ENCODE measurements at places on chromosomes 5 and 9.

DNA sequence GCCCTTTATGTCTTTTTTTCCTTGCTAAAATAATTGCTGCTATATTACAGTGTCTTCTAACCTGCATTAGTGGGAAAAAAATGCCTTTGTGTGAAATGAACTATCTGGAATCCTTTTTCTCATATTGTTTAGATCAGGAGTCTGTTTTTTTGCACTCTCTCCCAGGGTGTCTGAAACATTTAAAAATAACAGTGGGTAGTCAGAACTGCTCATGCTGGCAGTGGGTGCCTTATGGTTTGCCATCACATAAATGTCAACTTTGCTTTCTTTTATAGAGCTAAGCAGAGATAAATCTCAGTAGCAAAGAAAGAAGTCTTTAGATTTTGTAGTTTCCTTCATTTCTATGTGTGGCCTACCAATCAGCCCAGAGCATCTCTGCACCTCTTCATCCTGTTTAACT is 347.8 kb upstream of the RGMB start:
- no peak overlapping the region for H3K27ac ChIP-seq
- no peaks in the 10 kb centered on the region for H3K27me3 ChIP-seq
- H3K36me3 ChIP-seq = no peaks in the 10 kb centered on the region
- ATAC-seq = no peak
- no peaks in the 10 kb centered on the region for H3K4me1 ChIP-seq
- no peak overlapping the region for H3K4me3 ChIP-seq

DNA sequence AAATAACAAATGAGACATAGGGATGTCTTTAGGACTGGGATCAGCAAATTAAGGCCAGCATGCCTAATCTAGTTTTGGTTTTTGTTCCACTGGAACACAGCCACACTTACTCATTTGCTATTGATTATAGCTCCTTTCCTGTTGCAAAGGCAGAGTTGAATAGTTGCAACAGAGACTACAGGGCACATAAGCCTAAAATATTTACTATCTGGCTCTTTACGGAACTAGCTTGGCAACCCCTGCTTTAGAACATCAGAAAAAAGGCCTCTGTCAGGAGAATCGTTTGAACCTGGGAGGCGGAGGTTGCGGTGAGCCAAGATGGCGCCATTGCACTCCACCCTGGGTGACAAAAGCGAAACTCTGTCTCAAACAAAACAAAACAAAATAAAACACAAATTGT is 384.8 kb downstream of the ELAVL2 start:
- H3K27me3 ChIP-seq = no peaks in the 10 kb centered on the region
- H3K4me1 ChIP-seq = no peaks in the 10 kb centered on the region
- no peak overlapping the region for H3K27ac ChIP-seq
- H3K4me3 ChIP-seq = no peak overlapping the region

GRCh38 chr9:131500939-131501541 is 1.7 kb upstream of the POMT1 start:
- no peaks in the 10 kb centered on the region for H3K27me3 ChIP-seq
- peak overlapping the region; percentile 93 for H3K4me3 ChIP-seq
- H3K27ac ChIP-seq = peak overlapping the region; percentile 95
- peaks cover 70% of the 10 kb centered on the region for H3K36me3 ChIP-seq
- H3K4me1 ChIP-seq = peaks cover 32% of the 10 kb centered on the region

DNA sequence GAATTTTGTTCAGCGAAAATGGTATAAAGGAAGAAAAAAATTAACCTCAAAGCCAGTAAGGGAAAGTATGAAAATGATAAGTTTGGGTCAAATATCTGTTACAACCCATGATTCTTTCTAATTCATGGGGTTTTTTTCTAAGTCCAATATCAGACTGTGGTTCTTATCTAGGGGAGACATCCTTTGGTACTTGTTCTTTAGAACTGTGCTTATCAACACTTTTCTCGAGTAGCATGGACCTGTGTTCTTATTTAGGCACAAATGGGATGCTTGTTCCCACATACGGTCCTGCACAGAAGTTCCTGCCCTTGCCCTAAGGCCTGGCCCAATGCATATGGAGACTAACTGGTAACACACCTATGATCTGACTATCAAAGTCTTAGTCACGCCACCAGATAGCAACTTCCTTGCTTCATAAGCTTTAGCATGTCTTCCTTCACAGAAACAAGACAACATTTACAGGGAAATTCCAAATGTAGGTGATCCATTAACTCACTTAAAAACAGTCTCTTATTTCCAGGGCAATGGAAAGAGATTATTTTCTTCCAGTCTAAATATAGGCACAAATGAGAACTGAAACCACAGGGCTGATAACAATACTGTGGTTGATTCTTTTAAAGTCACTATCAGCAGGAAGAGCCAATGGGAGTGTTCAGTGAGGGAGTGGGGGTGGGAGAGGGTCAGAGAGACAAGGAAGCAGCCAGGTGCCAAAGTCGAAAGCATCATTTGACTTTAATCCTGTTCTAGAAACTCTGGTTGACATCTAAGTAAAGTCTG is 268.8 kb upstream of the ANKRD55 start:
- no peaks in the 10 kb centered on the region for H3K27me3 ChIP-seq
- H3K27ac ChIP-seq = peak overlapping the region; percentile 9
- peak overlapping the region; percentile 21 for H3K4me3 ChIP-seq
- ATAC-seq = peak; percentile 72

- H3K36me3 ChIP-seq = peaks cover 44% of the 10 kb centered on the region
- H3K4me1 ChIP-seq = peaks cover 7% of the 10 kb centered on the region
- no peak overlapping the region for H3K4me3 ChIP-seq
- peak; percentile 86 for ATAC-seq
- H3K27me3 ChIP-seq = no peaks in the 10 kb centered on the region
These were observed 50.4 kb upstream of the CKMT2 start for GRCh38 chr5:81182396-81183390.

DNA sequence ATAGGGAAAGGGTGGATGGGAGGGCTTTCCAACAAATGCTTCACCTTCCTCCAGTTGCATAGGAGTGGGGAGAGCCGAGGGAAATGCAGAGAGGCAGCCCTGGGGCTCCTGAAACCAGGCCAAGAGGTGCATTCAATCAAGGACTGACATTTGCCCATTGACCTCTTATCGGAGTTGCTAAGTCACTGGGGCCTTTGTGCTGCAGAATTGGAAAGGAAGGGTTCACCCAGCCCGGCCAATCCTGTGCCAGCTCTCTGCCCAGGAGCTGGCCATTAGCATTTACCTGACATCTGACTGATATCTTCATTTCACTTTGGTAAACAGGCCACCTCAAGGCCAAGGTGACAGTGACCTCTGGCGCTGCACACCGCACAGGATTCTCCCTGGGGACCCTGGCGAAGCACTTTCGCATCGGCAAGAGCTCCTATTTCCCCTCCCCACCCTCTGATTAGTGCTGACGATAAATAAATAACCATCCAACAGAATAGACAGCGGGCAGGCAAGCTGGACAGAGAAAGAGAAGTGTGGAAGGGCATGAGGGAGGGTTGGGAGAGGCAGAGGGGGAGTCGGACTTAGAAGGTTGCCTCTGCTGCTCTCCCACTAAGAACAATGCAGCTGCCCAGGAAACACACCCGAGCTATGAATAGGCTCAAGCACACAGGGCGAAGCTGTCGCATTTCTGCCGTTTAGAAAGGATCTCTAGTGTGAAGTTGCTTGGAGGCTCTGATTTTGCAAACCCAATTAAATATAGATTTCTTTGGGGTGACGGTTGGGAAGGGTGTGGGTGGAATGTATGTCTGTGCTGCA is 57.0 kb upstream of the BOD1 start:
- no peaks in the 10 kb centered on the region for H3K36me3 ChIP-seq
- no peaks in the 10 kb centered on the region for H3K4me1 ChIP-seq
- no peak overlapping the region for H3K4me3 ChIP-seq
- H3K27me3 ChIP-seq = peaks cover 7% of the 10 kb centered on the region

- no peaks in the 10 kb centered on the region for H3K4me1 ChIP-seq
- no peaks in the 10 kb centered on the region for H3K36me3 ChIP-seq
- no peak overlapping the region for H3K27ac ChIP-seq
- H3K4me3 ChIP-seq = no peak overlapping the region
- no peak for ATAC-seq
- H3K27me3 ChIP-seq = peaks cover 4% of the 10 kb centered on the region
These were observed 23.9 kb upstream of the PPP2CA start for GRCh38 chr5:134249469-134250379.

GRCh38 chr9:111821006-111821528 is 26.3 kb upstream of the SHOC1 start:
- no peaks in the 10 kb centered on the region for H3K36me3 ChIP-seq
- ATAC-seq = no peak
- H3K4me3 ChIP-seq = no peak overlapping the region
- H3K27me3 ChIP-seq = no peaks in the 10 kb centered on the region
- H3K4me1 ChIP-seq = no peaks in the 10 kb centered on the region

DNA sequence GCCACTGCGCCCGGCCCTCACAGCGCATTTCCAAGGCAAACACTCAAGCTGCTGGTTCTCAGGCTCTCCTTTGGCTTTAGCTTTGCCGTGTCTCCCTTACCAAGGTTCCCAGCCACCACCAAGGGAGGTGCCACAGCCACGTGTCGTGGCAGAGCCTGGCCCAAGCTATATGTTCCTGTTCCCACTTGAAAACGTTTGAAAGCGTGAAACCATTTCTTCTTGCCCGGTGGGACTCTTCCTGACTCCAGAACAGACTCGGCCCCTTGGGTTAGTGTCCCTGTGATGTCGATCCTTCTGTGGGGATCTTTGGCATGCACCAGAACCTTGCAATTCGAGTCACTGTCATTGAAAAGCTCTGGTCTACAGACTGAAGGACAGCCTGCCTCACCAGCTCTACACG is 147.9 kb downstream of the HSD17B3 start:
- H3K27me3 ChIP-seq = peaks cover 21% of the 10 kb centered on the region
- no peaks in the 10 kb centered on the region for H3K36me3 ChIP-seq
- ATAC-seq = no peak
- H3K4me3 ChIP-seq = no peak overlapping the region
- H3K4me1 ChIP-seq = peaks cover 11% of the 10 kb centered on the region

- ATAC-seq = no peak
- H3K36me3 ChIP-seq = no peaks in the 10 kb centered on the region
- no peak overlapping the region for H3K27ac ChIP-seq
- H3K4me1 ChIP-seq = no peaks in the 10 kb centered on the region
- H3K27me3 ChIP-seq = no peaks in the 10 kb centered on the region
These were observed 23.9 kb downstream of the RORB start for GRCh38 chr9:74521009-74521408.

GRCh38 chr5:167207081-167207480 is 1084.4 kb upstream of the WWC1 start:
- H3K27me3 ChIP-seq = no peaks in the 10 kb centered on the region
- no peaks in the 10 kb centered on the region for H3K36me3 ChIP-seq
- no peak overlapping the region for H3K27ac ChIP-seq
- no peak overlapping the region for H3K4me3 ChIP-seq
- H3K4me1 ChIP-seq = no peaks in the 10 kb centered on the region

DNA sequence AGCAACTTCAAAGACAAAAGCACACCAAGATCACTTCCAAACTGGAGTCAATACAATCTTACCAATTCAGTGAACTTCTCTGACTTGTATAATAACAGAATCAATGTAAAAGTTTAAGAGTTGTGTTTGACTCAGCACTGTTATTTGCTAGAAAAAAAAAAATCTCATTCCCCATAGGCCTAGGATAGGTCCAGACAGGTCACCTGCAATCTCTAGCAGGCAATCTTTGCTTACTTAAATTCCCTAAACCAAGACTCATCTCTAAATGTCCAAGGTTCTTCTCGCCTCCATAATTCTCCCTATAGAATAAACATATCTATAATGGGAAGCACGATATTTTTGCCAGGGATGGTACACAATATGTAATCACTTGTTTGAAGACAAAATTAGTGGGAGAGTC is 2.5 kb downstream of the FAM169A start:
- H3K4me3 ChIP-seq = peak overlapping the region; percentile 15
- no peaks in the 10 kb centered on the region for H3K27me3 ChIP-seq
- peaks cover 31% of the 10 kb centered on the region for H3K4me1 ChIP-seq
- no peak overlapping the region for H3K27ac ChIP-seq

DNA sequence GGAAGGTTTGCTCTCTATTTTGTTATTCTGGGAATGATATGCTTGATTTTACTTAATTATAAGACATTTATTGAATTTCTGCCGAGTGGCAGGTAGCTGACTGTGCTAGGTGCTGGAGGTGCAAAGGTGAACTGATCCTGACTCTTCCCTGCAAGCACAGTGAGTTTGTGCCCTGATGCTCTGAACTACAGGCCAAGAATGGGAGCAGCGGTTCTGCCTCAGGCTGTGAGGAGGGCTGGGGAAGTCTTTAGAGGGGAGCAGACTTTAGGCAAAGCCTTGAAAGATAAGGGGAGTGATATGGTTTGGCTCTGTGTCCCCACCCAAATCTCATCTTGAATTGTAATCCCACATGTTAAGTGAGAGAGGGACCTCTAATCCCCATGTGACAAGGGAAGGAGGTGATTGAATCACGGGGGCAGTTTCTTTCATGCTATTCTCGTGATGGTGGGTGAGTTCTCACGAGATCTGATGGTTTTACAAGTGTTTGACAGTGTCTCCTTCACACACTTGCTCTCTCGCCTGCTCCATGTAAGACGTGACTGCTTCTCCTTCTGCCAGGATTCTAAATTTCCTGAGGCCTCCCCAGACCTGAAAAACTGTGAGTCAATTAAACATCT is 73.1 kb downstream of the NDFIP1 start:
- ATAC-seq = no peak
- no peak overlapping the region for H3K4me3 ChIP-seq
- H3K27me3 ChIP-seq = no peaks in the 10 kb centered on the region
- no peaks in the 10 kb centered on the region for H3K4me1 ChIP-seq
- no peaks in the 10 kb centered on the region for H3K36me3 ChIP-seq

GRCh38 chr5:144433893-144434292 is 263.2 kb downstream of the KCTD16 start:
- H3K27ac ChIP-seq = no peak overlapping the region
- no peaks in the 10 kb centered on the region for H3K4me1 ChIP-seq
- H3K36me3 ChIP-seq = no peaks in the 10 kb centered on the region
- no peak for ATAC-seq

DNA sequence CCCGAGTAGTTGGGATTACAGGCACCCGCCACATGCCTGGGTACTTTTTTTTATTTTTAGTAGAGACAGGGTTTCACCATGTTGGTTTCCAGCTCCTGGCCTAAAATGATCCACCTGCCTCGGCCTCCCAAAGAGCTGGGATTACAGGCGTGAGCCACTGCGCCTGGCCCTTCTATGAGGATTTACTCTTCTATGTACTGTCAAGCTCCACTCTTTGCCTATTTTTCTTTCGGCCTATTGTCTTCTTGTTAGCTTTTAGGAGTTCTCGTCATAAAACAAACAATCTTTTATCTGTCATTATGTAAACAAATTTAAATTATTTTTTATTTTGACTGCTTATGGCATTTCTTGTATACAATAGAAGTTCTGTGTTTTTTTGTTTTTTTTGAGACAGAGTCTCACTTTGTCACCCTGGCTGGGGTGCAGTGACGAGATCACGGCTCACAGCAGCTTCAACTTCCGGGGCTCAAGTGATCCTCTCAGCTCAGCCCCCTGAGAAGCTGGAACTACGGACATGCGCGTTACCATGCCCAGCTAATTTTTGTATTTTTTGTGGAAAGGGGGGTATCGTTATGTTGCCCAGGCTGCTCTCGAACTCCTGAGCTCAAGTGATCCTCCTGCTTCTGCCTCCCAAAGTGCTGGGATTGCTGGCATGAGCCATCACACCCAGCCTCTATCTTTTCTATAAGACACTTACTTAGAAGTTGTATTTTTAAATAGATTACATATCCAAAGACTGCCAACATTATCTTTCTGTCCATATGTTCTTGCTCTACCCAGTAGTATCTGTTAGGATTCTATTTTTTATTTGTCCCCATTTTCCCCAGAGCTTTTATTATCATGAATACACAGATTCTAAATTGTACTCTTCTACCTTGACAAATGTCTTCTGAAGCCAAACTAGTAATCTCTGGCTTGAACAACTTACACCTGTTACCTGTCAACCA is 29.2 kb downstream of the CSNK1A1 start:
- H3K4me1 ChIP-seq = peaks cover 47% of the 10 kb centered on the region
- peak overlapping the region; percentile 12 for H3K27ac ChIP-seq
- H3K36me3 ChIP-seq = peaks cover 93% of the 10 kb centered on the region

GRCh38 chr9:106486685-106487084 is 376.3 kb upstream of the ZNF462 start:
- ATAC-seq = no peak
- no peaks in the 10 kb centered on the region for H3K4me1 ChIP-seq
- no peak overlapping the region for H3K4me3 ChIP-seq
- no peaks in the 10 kb centered on the region for H3K27me3 ChIP-seq
- no peak overlapping the region for H3K27ac ChIP-seq
- no peaks in the 10 kb centered on the region for H3K36me3 ChIP-seq

Data from activated T-helper 17 cell treated with anti-CD3 and anti-CD28 coated beads, Interleukin-2, amount 50 U/mL, for 72 hours (primary cell).